LHCN-M2 (cell line): ENCODE measurements at places on chromosomes 7 and 10.

GRCh38 chr7:118590107-118590506, 365.6 kb downstream of the ANKRD7 start:
- DNase-seq, result no peak

GRCh38 chr10:73032536-73032935, 64.1 kb downstream of the P4HA1 start:
- DNase-seq, result no peak

- DNase-seq, result no peak
These were observed 22.4 kb downstream of the DIP2C start for GRCh38 chr10:667096-667495.

DNA sequence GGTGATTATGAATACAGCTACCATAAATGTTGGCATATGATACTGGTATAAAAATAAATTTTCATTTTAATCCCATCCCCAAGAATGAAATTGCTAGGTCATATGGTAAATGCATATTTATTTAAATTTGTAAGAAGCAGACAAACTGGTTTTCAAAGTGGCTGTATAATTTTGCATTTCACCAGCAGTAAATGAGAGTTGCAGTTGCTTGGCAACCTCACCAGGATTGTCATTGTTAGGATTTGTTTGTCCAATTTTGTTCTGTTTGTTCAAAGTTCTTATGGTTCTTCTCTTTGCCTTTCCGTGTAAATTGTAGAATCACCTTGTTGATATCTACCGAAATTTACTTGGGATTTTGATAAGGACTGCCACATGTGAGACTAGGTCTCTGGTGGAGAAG, 237.4 kb downstream of the OTUD1 start:
- no peak for DNase-seq

DNA sequence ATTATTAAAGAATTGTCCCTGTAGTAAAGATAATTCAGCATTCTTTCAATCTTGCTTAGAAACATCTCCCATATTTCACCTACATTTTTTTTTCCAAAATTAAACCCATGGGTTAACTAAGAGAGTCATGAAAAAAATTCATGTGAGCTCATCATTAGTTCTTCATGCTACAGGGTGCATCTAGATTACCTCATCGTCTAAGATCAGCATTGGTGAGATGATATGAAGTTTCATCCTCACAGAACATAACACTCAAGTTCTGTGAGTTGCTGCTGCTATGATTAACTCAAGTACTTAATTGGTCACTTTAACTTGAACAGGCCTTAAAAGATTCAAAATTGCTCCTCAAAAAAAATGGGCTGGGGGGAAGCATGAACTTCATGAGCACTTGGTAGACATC, 50.0 kb downstream of the RAB11FIP2 start:
- no peak for DNase-seq

- DNase-seq, result peak; percentile 82
These were observed 197.0 kb upstream of the AGK start for GRCh38 chr7:141354251-141354650.

DNA sequence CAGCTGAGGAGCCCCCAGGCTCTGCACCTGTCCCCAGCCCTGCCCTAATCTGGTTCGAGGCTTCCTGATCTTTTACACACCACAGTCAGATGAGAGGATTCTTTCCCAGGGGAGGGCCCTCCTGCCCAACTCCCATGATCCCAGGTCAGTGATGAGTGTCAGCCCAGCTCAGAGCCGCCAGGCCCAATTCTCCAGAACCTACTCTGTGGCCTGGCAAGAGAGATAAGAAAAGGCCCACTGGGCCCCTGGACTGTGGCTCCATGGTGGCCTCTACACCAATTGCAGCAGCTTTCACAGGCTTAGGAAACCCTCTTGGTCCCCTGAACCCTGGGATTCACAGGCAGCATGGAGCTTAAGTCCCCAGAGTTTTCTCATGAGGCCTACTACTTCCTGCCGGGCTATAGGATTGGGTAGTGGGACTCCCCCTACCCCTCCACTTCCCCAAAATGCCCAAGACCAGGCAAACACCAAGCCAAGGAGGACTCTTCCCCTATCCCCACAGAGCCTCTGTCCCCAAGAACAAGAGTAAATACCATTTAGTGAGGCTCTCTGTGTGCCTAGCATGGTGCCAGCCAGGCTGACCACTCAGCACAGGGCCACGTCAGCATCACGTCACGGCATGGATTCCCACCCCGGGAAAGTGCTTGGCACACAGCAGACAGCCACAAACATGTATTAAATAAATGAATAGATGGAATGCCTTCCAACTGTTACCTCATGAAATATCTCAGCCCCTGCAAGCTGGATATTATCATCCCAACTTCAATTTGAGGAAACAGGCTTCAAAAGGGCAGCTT, 100.0 kb downstream of the GRID1 start:
- no peak for DNase-seq

GRCh38 chr7:96824686-96825085, 115.0 kb upstream of the SEM1 start:
- no peak for DNase-seq

DNA sequence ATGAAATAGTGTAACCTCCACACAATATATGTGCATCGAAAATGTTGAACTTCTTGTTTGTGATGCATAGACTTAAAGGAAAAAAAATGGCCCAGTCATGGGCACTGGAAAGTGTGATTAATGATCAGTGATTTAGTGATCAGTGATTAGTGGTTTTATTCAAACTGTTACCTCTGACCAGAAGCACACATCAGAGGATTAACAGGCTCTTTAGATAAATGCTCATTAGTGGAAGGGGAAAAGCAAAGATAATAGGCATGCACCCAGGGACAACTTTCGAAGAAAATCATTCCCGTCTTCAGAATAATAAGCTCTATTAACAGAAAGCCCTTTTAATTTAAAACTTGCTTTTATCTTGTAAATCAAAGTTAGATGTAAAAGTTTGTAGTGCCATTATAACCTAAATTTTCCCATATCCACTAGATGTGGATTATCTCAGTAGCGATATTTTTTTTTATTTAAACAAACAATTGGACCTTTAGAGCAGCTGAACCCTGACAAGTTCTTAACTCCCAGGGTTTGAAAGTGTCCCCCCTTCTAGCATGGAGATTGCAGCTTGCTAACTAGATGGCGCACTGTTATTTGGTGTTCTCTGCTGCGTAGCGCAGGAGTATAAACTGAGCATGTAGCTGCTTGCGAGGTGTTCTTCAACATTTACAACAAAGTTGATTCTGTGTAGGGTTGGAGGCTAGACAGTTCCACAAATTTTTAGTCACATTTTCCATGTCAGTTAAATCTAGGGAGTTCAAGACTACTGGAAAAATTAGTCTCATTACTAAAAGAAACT, at the start of gene CREB5:
Gene CREB5 (plus strand): TSS at position 643 of the 787 bp plus-strand sequence. CDS start 397 bp downstream, outside the sequence.
- DNase-seq, result no peak

GRCh38 chr10:2137549-2138174, 400.3 kb upstream of the ADARB2 start:
- DNase-seq, result no peak

DNA sequence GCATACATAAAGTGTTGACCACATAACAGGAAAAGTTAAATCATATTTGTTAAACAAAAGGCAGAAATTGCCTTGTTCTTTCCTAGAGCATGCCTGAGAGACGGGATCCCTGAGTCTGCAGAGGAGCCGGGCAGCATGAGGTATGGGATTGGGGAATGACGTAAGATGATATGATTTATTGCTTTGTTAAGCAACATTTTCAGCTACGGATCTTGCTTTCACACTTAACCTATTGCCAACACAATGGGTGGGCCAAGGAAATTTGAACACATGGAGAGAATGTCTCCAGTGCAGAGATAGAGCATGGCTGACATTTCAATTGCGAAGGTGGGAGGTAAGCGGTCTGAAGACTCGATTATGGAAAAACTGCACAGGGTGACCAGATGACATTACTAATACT, 76.7 kb downstream of the EMX2 start:
- DNase-seq, result no peak

DNA sequence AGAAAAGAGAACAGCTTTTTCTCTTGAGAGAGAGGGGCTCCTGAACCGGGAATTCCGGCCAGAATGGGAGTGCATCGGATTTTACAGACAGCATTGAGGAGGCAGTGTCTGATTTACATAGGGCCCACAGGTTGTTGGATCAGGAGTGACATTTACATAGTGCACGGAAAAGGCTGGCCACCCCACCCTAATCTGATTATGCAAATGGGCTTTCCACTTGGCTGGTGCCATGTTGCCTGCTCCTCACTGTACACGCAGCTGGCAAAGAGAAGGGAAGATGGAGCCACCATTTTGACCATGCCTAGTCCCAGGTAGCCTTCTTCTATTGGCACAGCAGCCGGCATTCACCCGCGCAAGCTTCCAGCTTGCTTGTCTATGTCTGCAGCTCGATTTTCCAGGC, 77.5 kb upstream of the FAM171A1 start:
- no peak for DNase-seq
